ENCODE measurements at places on chromosomes 12 and 14.

GRCh38 chr12:70812136-70812535 is 108.4 kb downstream of the PTPRR start:
- no peak overlapping the region for H3K27ac ChIP-seq
- no peak for DNase-seq
- peaks cover 2% of the 10 kb centered on the region for H3K36me3 ChIP-seq
- no peaks in the 10 kb centered on the region for H3K4me1 ChIP-seq

DNA sequence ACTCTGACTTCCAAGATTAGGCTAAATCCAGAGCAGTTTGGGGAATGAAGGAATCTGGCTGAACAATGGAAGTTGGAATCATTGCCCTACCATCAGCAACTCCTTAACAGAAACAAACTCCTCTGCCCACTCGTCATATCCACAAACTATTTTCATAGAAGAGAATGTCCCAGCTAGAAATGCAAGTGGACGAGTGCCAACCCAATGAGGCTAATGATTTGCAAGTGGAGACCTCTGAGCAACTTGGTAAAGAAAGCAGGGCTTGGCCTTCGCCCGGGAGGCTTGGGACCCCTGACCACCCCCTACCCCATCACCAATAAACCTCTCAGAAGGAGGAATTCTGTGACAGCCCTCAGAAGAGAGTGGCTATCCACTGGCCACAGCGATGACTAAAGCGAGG is 40.0 kb upstream of the DDX11 start:
- H3K4me3 ChIP-seq = no peak overlapping the region
- no peaks in the 10 kb centered on the region for H3K36me3 ChIP-seq
- H3K27me3 ChIP-seq = peaks cover 49% of the 10 kb centered on the region
- no peak overlapping the region for H3K27ac ChIP-seq

DNA sequence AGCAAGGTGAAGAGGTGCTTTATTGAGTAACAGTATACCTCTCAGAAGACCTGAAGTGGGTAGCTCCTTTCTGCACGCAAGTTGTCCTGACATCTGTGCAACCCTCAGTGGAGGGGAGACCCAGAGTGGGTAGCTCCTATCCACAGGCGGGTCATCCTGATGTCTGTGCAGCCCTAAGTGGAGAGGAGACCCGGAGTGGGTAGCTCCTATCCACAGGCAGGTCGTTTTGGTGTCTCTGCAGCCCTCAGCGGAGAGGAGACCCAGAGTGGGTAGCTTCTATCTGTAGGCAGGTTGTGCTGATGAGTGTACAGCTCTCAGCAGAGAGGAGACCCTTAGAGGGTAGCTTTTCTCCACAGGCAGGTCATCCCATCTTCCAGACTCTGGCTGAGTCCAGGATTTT is 45.1 kb upstream of the PRPF39 start:
- no peaks in the 10 kb centered on the region for H3K27me3 ChIP-seq
- no peak overlapping the region for H3K27ac ChIP-seq
- H3K4me3 ChIP-seq = no peak overlapping the region
- DNase-seq = no peak
- peaks cover 3% of the 10 kb centered on the region for H3K4me1 ChIP-seq
- H3K36me3 ChIP-seq = peaks cover 41% of the 10 kb centered on the region

- no peaks in the 10 kb centered on the region for H3K4me1 ChIP-seq
- peaks cover 11% of the 10 kb centered on the region for H3K27me3 ChIP-seq
- no peak overlapping the region for H3K4me3 ChIP-seq
Measured at GRCh38 chr14:97543221-97543620, 746.0 kb downstream of the VRK1 start.

DNA sequence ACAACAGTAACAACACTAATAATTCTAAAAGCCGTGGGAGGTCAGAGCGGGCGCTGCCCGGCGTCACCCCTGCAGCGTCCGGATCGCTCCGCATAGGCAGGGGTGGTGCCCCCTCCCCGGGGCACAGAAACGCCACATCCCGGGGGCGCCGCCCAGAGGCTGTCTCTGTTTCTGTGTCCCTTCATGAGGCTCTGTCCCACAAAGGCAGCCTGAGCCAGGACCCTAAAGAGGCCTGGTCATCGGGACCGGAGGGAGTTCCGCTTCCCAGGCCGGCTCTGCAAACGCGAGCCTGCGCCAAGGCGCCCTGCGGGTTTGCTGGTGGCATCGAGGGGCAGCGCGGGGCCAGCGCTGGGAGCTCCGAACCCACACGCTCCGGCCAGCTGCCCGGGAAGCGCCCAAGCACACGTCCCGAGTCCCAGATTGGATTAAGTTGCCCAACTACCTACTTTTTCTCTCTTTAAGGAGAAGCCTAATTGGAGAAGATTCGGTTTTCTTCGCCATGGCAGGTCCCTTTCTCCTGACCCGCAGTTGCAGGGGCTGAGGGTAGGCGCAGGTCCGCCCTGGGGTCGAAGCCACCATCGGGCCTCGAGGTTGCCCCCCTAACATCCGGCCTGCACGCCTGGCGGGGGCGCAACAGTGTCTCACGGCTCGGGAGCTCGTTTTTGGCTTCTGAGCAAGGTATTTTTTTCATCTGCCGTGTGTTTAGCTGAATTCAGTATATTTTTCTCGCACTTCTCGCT is 421.7 kb downstream of the VRK1 start:
- H3K4me3 ChIP-seq = peak overlapping the region; percentile 71
- peaks cover 61% of the 10 kb centered on the region for H3K27me3 ChIP-seq
- no peak overlapping the region for H3K27ac ChIP-seq
- DNase-seq = peak; percentile 28
- H3K36me3 ChIP-seq = no peaks in the 10 kb centered on the region

DNA sequence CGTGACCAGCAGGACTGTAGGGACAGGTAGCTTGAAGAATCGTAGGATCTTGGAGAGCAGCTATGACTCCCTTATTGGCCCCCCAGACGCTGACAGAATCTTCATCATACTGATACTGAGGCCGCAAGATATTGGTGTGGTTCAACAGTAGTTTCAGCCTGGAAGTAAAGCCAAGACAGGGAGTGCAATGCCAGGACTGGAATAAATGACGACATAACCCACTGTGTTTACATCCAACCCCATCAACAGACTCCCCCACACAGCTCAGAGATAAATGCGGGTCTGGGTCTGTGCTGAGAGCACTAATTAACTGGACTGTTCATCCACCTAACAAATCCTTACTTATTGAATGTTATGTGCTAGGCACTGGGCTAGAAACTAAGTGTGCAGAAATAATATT is 16.6 kb downstream of the NOXRED1 start:
- no peak overlapping the region for H3K4me3 ChIP-seq
- no peaks in the 10 kb centered on the region for H3K27me3 ChIP-seq
- H3K4me1 ChIP-seq = no peaks in the 10 kb centered on the region
- H3K36me3 ChIP-seq = no peaks in the 10 kb centered on the region

GRCh38 chr14:55126932-55127459 is 2.1 kb upstream of the LGALS3 start:
- no peak overlapping the region for H3K4me3 ChIP-seq
- no peak for DNase-seq
- H3K27ac ChIP-seq = peak overlapping the region; percentile 5

- no peak for DNase-seq
- H3K36me3 ChIP-seq = no peaks in the 10 kb centered on the region
- no peak overlapping the region for H3K27ac ChIP-seq
Measured at GRCh38 chr12:21607701-21608100, 3.1 kb upstream of the GYS2 start.

Data from progenitor cell of endocrine pancreas (in vitro differentiated cells).